ENCODE measurements at places on chromosomes 7 and 10.

DNA sequence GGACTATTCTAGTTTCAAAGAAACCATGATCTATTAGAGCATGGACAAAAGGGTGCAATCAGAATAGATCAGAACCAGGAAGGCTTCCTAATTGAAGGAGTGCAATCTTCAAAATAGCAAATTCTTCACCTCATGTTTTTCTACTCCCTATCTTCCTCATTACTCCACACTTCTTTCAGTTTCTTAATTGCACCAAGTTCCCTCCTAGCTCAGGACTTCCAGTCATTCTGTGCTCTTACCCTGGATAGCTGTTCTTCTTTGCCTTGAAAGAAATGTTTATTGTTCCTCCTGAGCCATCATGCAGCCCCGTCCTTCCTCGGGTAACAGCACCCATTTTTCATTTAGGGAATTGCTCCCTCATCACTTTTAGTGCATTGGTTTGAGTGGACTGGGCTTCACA lies 23.1 kb downstream of the TRPV5 start:
- no peak for DNase-seq

DNA sequence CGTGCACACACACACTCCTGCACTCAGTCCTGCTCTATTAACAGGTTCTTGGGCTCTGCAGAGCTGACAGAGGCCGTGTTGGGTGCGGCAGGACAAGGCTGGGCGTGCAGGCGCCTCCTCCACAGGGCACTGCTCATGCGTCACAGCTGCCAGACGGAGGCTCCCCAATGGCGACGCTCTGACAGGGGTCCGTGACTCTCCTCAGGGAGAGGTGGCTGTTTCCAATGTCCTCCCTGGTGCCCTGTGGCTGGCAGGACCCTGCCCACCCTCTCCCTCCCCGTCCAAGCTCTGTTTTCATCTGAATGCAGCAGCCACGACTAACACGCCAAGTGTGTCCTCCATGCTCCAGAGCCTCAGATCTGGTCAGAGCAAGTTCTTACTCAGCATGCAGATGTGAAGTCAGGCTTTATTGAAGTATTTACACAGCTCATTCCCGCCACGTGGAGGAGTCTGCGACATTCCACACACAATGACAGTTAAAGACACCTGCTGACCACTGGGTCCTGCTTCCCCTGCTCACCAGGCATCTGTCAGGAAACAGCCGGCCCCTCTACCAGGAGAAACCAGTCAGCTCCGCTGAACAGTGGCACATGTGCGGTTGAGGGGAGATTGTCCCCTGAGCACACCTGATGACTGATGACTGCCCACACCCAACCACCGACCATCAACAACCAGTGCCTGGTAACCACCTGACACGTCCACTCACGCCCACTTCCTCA lies 116.7 kb downstream of the VIPR2 start:
- peak; percentile 56 for DNase-seq

GRCh38 chr7:857661-858060 lies 18.7 kb upstream of the GET4 start:
- DNase-seq, result no peak

DNA sequence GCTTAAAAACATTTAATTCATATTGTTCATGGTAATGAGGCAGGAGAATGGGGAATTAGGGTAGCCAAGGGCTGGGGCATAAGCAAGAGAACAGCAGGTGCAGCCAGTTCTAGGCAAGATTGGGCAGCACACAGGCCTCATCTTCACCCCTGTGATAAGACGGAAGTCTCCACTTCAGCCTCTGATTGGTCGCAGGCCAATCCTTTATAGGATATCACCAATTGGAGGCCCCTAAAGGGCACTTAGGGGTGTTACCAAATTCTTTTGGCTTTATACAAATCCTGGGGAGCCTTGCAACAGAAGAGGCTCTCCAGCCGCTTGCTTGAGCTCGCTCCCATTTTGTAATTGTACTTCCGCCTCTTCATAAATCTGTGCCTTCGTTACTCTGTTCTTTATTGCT lies 231.1 kb downstream of the REEP3 start:
- DNase-seq, result no peak

GRCh38 chr10:72782649-72783330 lies 90.8 kb downstream of the MCU start:
- no peak for DNase-seq

DNA sequence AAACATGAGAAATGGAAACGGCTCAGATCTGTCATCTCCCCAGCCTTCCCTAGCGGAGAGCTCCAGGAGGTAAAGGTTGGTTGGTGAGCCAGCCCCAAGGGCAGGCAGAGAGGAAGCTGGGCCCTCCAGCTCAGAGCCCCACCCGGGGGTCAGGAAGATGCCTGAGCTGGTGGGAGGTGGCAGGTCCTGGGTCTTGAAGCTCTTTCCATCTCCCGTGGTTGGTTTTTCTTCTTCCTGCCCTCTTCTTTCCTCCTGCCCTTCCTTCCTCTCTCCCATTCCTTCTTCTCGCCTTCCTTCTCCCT lies 384.2 kb upstream of the FOXK1 start:
- DNase-seq, result no peak

DNA sequence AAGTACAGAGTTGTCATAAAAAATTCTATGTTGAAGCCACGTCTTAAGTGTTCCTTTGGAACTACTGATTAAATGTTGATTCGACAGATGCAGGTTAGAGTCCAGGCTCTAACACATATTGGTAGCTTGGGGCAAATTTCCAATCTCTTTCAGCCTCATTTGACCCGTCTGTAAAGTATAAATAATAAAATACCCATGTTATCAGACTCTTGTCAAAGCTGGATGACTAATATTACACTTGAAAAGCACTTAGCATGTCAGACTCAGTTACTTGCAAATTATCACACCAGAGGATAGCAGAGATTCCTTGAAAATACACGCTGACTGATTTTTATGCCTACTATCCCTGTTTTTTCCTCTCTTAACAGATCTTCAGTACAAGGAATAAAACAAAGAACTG lies 18.1 kb upstream of the MACC1 start:
- DNase-seq, result no peak

GRCh38 chr10:126470991-126471390 lies 82.7 kb upstream of the ADAM12 start:
- DNase-seq, result no peak

DNA sequence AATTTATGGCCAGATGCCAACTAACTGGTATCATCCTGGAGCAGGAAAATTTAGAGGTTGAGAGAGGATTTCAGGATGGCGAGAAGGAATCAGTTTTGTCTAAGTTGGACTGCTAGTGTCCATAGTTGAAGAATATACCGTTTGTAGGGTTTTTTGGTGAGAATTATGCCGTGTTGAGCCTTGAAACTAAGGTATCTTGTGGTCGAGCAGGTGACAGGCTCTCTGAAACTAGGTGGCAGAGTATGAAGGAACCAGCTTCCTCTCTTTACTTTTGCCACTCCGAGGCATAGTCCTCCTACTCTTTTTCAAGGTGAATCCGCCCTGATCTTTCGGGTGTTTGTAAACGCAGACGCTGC lies 9.7 kb downstream of the MDFIC start:
- DNase-seq, result no peak

DNA sequence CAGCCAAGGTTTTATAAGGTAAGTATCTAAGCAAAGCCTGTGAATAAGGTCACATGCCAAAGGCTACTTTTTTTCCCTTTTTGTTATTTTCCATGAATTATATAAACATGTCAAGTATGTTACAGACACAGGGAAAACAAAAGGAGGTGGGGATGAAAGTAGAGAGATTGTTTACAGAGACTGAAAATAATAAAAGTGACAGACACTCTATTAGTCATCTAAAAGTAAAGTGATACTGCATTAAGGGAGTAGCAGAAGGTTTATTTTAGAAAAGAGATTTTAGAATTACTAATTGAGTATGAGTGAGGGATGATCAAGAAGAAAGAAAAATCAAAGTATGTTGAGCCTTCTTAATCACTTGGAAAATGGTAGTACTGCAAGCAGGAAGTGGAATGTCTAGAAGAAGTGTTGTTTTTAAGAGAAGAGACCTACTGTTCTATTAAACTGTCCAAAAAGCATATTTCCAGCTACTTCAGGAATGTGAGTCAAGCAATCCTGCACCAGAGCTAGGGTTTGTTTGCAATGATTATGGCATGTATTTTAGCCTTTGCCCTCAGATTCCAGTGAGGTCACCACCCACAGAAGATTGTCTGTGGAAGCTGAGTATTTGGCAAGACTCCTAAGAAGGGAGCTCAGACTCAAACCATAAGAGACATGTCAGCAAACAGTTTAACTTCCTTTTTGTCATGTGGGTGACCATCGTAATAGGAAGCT lies 177.9 kb upstream of the PLXDC2 start:
- no peak for DNase-seq

DNA sequence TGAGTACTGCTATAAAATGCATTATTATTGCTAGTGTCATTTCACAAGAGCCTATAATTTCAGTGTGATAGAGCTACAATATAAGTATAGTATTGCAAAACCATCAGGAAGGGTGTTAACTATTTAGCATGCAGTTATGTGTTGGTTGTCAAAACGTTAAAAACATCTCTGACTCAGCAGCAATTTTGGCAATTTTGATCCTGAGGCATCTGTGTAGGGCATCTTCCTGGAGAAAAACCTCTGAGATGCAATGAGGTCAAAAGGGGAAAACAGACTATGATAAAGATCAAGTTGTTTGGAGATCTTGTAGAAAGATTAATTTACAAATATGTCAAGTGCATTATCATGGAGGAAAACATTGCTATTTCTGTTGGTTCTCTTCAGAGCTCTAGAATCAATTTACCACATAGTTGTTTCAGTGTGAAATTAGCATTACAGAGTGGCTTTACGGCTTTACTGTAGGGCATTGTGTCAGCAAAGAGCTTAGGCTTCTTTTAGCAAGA lies 5.3 kb downstream of the CFTR start:
- DNase-seq, result no peak

DNA sequence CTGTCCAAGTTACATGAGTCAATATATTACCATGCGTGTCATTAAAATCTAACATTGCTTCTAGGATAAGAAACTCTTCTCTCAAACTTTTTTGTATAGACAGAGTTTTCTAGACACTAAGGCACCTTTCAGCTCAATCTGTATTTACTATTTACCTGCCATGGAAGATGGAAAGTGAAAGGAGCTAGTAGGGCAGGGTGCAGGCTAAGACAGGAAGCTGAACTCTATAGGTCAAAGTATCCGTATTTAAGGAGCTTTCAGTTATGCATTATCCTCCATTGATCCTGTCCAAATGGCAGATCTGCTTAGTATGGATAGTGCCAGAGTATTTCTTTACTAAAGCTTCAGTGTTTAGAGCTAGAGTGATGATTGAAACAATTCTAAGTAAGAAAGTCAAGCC lies 612.8 kb downstream of the IPMK start:
- no peak for DNase-seq

GRCh38 chr10:70122742-70123141 lies 9.9 kb downstream of the AIFM2 start:
- no peak for DNase-seq

GRCh38 chr10:4947039-4947634 lies 16.1 kb upstream of the AKR1C1 start:
- DNase-seq, result no peak

DNA sequence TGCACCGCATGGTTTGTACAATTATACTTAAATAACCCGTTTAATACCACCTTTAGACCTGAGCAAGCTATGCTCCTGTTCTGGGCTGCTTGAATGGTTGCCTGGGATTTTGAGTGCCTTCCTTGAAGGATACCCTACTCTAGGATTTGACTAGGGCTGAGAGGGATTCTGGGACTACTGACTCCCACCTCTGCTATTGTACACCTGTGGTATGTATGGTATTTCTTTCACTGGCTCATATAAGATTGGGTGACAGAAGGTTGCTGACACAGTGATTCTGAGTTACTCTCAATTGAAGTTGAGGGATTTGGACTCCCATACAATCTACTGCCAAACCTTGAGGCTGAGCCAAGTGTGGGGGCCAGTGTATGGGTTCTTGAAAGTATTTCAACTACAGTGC lies 494.4 kb upstream of the SEMA3D start:
- no peak for DNase-seq

DNA sequence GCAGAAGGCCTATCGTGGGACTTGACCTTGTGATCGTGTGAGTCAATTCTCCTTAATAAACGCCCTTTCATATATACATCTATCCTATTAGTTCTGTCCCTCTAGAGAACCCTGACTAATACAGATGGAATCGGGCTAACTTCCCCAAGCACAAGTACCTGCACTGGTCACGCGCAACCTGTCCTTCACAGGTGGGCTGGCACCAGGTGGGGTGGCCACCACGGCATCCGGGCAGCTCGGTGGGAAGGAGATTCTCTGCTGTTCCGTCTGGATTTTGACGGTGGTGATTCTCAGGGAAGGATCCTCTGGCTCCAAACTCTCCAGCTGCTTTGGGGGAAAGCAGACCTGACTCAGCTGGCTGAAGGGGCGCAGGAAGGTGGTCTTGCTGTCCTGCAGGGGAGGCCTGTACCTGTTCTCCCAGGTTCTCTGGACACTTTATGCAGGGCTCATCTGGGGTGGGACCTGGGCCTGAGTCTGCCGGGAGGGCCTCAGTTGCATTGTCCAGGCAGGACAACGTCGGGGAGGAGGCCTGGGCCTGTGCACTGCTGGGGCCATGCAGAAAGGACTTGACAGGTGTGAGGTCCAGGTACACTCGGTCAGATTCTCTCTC lies 61.1 kb downstream of the VWA2 start:
- DNase-seq, result no peak

GRCh38 chr7:101031082-101031481 lies 11.2 kb downstream of the MUC17 start:
- DNase-seq, result no peak

DNA sequence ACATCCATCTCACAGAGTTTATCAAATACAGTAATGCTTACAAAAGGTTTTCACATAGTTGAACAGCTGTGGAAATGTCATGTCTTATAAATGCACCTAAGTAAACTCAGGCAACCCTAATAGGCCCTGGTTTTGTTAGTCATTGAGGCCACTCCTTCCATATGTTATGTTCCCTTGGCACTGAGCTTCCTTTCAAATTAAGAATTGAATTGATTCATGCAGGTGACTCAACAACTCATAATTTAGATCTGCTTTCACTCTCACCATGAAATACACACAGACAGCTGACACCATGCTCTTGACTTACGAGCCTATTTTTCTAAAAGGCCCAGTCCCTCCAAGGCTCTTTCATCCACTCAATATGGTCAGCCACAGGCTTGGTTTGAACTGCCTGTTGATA lies 476.9 kb downstream of the KCNMA1 start:
- DNase-seq, result no peak

- no peak for DNase-seq
Observed at GRCh38 chr7:21620054-21620453, 77.2 kb downstream of the DNAH11 start.

DNA sequence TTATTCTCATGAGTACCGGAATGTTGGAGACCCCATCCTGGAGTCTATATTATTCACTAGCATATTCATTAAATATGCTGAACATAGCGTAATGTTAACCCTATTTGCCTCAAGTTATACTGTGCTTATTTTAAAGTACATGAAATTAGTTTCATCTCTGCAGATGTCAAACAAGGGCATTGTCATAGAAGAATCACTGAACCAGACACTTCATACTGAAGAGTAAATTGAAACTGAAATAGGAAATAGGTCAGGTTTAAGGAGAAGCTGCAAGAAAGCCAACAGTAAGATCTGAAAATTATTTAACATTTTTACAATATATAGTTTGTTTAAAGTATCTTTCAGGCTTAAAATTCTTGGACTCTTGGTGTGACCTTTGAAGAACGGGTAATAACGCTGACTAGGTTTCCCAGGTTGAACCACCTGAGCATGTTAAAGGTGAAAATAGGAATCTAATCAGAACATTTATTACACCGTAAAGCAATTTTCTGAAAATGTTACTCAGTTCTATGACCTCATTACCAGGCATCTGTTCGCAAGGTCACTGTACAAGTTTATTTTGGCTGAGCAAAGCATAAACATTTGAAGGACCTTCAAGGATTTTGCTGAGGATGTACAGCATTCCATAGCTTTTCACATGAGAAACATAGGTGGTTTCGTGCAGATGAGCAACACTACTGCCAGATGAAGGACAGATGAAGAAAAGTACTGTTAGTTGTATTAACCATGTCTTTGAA lies 82.7 kb downstream of the REEP3 start:
- no peak for DNase-seq
